Astrocyte of the spinal cord (primary cell): ENCODE measurements at places on chromosomes 3 and 15.

GRCh38 chr3:30751610-30752299, 142.7 kb downstream of the GADL1 start:
- DNase-seq, result peak; percentile 74

DNA sequence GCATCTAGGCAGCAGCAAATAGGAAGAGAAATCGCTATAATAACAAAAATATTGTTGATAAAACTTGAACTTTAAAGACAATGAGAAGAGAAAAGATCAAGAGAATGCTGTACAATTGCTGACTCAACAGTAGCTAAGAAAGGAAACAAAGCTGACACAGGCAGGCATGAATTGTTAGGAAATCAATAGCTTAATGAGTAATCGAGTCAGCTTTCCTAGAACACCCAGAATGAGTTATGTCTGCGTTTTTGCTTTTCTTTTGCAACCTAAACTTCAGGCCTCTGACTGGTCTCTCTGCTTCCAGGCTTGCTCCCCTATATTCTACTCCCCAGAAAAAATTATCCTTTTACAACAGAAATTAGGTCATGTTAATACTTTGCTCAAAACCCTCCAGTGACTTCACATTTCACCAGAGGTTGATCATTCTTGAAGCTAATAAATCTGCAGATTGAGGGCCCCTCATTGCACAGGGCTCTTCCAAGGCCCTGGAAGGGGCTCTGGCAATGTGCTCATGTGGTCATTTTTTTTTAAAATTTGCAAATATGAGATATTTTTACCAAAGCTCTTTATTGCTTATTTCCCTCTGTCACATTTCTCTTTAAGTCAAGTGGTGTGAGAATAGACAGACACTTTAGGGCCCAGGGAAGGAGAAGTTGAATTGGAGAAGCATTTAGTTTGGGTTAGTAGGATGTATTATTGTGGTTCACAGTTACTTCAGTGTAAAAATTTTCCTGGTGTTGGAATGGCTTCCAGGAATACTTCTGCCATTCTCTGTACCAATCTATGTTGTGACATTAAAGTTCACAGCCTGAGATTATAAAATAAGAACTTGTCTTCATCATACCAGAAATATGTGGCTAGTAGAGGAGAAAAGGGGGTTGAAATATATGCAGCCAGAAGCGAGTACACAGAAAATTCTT, 116.3 kb downstream of the TMCO5A start:
- peak; percentile 52 for DNase-seq

- DNase-seq, result no peak
Measured at GRCh38 chr3:178297740-178298139, 238.5 kb upstream of the KCNMB2 start.

- DNase-seq, result no peak
Measured at GRCh38 chr3:77449459-77450350, 409.8 kb downstream of the ROBO2 start.

DNA sequence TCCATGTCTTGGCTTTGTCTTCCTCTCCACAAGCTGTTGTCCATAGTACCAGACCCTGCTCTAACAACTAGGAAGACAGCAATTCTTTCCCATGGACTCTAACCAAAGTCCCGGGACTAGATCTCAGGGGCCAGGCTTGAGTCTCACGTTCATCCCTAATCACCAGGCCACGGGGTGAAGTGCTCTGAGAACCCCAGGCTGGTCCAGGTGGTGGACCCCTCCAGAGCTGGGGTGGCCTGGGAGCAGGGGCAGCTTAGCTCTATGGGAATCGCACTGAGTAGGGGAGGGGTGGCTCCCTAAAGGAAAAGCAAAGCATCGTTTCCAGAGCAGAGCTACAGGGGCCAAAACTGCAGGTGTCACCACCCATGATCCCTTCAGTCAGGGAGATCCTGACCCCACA, 150.9 kb downstream of the TPRA1 start:
- no peak for DNase-seq

DNA sequence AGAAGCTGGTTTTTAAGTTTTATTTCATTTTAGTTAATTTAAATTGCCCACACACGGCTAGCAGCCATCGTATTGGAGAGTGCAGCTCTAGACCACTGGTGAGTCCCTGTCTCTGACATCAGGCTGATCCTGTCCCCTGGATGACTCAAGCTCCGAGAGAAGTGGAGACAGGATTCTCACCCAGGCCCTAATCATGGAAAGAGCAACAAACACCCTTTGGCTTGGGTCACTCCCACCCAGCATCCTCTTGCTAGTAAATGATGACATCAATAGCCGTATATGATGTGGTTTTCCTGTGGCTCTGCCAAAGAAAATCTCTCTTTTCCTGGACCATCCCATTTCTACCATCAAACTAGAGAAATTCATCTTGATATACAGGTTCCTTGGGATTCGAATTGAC, 182.2 kb downstream of the NTRK3 start:
- no peak for DNase-seq

GRCh38 chr3:48881652-48882114, 17.0 kb downstream of the SLC25A20 start:
- no peak for DNase-seq

DNA sequence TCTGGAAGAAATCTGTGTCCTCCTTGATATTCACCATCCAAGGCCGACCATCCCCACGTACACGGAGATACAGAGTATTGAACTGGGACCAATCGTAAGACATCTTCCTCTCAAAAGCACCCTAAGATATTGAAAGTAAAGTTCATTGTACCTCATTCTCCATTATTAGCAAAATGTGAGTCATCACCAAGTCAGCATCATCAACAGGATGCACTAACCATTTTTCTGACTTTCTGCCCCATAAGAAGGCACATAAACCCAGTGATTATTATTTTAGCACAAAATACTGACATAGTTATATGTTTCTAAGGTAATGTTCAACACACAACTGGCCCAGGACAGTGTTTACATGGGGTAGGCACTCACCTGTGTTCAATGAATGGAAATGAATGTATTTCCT, 7.4 kb downstream of the NDUFAF1 start:
- DNase-seq, result no peak

GRCh38 chr15:81948751-81949150, 97.1 kb downstream of the MEX3B start:
- DNase-seq, result no peak

DNA sequence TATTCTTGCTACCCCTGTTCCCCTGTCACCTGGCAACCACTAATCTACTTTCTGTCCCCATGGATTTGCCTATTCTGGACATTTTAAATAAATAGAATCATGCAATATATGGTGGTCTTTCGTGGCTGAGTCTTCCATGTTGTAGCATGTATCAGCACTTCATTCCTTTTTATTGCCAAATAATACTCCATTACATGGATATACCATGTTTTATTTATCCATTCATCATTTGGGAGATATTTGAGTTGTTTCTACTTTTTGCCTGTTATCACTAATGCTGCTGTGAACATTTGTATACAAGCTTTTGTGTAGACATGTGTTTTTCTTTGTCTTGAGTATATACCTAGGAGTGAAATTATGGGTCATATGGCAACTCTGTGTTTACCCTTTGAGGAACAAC, 50.6 kb downstream of the NR2C2 start:
- no peak for DNase-seq

DNA sequence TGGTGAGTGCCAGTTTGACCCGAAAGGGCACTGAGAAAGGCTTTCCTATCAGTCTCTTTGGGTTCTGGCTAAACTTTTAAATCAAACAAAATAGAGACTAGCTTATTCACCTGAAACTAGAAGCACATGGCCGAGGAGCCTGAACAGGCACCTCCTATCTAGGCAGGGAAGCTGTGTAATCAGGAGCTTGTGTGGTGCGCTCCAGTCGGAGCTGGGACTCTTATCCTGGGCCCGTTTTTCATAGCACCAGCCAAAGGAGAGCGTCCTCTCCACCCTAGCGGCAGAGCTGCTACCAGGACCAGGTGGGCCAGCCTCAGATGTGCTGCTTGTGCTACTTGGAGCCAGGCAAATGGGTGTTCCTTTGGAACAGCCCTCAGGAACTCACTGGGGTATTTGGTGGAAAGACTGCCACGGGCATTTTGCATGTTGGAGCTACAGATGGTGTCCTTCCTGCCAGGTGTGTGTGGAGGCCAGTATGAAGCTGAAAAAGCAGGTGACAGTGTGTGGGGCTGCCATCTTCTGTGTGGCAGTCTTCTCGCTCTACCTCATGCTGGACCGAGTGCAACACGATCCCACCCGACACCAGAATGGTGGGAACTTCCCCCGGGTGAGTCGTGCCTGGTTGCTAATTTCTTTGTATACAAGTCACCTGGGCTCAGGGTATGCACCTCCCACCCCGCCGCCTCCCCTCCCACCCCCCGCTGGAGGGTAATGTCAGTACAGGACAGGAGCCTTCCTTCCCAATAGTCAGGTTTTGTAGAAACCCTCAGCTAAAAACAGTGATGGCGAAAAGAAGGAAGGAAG, 833 bp downstream of the MAN2A2 start:
- no peak for DNase-seq

GRCh38 chr3:140585828-140586227, 92.0 kb upstream of the TRIM42 start:
- peak; percentile 59 for DNase-seq

DNA sequence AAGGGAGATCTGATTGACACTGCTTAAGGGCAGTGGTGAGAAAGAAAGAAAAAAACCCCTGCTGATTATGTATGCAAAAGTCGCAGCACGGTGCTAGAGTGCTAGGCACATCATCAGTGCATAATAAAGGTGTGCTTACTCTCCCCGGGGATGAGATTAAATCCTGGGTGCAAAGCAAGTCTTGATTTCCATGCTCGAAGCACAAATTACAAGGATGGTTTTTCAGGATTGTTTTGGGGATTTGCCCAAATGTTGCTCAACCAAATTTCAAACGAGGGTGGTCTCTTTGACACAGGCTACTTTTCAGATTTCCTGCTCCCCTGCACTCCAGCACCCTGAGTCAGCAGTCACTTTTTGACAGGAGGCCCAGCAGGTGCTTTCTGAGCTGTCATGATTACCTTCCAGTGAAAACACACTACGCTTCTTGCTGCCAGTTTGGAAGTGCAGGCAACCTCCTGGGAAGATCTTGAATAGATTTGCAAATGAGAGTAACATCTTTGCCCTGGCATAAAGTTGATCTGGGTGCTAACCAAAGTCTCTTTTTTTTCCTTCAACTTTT, 167.5 kb upstream of the TRIM42 start:
- no peak for DNase-seq
